ENCODE measurements at places on chromosomes 1 and 21.

GRCh38 chr1:109383087-109383779 is 14.5 kb downstream of the SORT1 start:
- no peak for DNase-seq

- DNase-seq: peak; percentile 73
Measured at GRCh38 chr1:1406101-1406820, 832 bp downstream of the MRPL20 start.

DNA sequence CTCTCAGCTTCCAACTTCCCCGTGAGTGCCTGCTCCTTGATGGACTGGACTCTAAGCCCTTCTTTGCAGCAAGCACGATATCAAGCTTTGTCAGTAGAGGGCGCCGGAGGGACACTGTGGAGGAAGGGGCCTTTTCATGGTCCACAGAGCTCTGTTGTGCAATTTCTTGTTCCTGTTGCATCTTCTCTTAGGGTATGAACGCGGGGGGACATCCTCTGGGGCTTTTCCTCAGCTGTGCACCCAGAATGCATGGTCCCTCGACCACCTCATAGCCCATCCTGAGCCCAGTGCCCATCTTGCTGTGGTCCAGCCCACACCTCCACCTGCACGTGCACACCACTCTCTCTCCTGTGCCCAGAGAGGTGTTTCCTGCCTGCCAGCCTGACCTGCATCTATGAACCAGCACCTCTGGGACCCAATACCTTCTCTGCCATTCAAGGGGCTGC is 556.8 kb downstream of the PTPRU start:
- DNase-seq: peak; percentile 89

DNA sequence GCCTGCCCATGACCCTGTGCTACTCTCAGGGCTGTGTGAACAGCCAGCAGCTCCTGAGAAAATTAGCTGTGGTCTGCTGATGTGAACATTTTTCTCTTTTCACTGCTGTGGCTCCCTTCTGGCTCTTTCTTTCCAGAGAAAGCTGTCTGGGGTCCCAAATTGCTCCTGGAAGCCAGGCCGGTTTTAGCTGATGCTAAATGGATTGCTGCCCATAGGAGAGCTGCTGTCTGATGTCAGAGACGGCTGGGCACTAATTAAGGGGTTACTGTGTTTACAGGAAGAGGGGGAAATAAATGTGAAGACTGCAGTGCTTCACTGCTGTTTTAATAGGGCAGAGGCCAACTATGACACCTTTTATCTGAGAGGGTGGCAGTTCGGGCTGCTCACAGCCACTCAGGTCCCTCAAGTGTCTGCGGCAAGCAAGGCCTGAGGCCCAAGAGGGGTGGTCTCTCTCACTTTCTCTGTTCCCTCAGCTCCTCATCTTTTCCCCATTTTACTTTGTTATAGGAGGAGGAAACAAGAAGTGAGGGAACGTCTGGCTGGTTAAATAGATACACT is 106.0 kb upstream of the GNG12 start:
- DNase-seq: no peak

DNA sequence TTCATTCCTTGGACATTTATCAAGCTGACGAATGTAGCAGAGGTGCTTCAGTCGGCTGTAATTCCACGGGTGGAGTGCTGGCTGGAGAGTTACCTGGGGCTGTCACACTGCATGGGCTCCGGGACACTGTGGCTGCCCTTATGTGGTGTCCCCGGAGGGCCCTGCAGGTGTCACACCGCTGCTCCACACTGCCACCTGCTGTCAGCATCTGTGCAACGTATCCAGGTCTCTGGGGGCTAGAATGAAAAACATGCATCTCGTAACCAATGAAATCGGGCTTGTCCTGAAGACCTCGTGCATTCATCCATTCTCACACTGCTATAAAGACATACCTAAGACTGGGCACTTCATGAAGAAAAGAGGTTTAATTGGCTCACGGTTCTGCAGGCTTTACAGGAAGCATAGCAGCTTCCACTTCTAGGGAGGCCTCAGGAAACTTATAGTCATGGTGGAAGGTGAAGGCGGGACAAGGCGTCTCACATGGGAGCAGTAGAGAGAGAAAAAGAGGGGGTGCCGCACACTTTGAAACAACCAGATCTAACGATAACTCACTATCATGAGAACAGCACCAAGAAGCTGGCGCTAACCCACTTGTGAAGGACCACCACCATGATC is 46.7 kb upstream of the PCBP3 start:
- peak; percentile 82 for DNase-seq

- peak; percentile 73 for DNase-seq
Measured at GRCh38 chr1:160575112-160575664, 4.1 kb downstream of the CD84 start.

DNA sequence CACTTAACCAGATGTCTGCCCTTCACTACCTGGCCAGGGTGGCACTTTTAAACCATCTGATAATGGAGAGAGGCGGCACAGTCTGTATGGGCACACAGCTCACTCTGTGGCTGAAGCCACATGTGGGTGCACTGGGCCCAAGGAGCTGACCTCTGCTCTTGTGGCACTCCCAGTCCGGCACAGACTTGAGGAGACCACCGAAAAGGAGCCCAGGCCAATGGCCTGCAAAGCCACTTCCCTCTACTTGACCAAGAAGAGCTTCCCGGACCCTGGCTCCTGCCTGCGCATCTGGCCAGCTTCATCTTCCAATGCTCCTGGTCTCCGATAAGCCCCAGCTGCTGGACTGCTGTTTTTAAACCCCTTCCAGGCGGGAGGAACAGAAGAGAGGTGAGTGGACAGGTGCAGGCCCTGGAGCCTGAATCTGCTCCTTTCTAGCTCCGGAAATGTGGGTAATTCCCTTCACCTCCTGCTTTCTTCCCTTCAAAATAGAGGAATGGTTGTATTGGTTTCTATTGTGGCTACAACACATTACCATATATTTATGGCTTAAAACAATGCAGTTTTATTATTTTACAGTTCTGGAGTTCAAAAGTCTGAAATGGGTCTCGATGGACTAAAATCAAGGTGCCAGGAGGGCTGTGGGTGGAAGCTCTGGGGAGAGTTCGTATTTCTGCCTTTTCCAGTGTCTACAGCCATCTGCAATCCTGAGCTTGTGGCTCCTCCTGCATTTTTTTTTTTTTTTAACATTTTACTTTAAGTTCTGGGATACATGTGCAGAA is 11.6 kb downstream of the GNG4 start:
- DNase-seq: no peak

DNA sequence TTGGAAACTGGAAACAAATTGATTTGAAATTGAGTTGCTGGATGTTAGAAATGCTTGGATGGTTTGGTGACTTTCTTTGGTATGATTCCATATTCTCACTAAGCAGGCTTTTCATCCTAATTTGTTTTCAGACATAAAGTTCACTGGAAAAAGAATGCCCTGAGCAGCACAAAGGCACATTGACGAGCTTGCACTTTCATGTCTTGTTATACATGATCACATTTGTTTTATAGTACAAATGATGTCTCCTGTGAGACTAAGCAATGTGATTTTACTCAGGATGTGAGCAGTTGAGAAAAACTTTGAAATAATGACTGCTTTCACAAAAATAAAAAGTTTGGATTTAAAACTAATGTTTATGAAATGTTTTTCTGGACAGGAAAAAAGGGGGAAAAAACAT is 63.6 kb downstream of the KCNT2 start:
- no peak for DNase-seq
